ENCODE measurements at places on chromosomes 6 and 20.

DNA sequence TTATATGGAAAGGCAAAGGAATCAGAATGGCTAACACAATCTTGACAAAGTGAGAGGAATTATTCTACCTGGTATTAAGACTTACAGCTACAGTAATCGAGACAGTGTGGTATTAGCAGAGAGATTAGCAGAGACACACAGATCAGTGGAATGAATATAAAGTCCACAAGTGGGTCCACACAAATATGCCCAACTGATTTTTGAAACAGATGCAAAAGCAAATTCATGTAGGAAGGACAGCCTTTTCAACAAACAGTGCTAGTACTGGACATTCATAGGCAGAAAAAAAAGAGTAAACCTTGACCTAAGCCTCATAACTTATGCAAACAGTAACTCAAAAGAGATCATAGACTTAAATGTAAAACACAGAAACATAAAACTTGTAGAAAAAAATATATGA, 22.6 kb downstream of the HACE1 start:
- DNase-seq = no peak

- DNase-seq = no peak
Observed at GRCh38 chr6:169019111-169019510, 234.5 kb downstream of the THBS2 start.

- DNase-seq = no peak
Observed at GRCh38 chr6:143158113-143158581, 97.5 kb downstream of the AIG1 start.

- no peak for DNase-seq
Observed at GRCh38 chr20:41776421-41776820, 158.2 kb upstream of the CHD6 start.

- no peak for DNase-seq
Observed at GRCh38 chr20:2312876-2313275, 17.1 kb downstream of the TGM3 start.

GRCh38 chr6:112036088-112036637, 17.7 kb upstream of the CCN6 start:
- DNase-seq = no peak

DNA sequence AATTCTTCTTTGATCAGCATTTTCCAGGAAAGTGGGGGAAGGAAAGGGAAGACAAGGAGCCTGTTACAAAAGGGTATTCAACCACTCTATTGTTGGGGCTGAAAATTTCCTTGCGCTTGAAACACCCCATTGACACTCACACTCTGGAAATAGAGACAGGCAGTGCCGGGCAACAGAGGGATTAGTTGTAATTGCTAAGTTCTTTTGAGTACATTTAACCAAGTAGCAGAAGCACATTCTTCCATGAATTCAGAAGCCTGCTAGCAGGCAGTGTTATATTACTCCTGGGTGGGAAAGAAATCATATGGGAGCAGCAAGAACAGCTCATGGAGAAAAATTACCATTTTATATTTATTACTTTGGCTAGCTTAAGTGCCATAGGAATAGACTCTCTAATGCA, 745.5 kb downstream of the C6orf118 start:
- peak; percentile 81 for DNase-seq

DNA sequence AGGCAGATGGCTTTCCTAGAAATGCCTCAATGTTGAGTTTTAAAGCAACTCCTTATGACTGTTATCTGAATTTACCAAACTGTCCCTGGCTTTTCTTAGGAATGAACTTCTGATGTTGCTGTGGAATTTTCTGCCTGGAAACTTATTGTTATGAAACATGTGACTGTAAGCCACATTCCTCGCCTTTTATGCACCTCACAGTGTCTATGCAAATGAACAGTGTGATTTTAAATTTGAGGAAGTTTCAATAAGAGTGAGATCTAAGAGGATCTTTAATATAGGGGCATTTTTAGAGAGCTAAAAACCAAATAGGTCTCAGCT, 2.4 kb upstream of the CCR6 start:
- DNase-seq = no peak

GRCh38 chr6:158694913-158695312, 45.1 kb downstream of the SYTL3 start:
- DNase-seq = no peak

DNA sequence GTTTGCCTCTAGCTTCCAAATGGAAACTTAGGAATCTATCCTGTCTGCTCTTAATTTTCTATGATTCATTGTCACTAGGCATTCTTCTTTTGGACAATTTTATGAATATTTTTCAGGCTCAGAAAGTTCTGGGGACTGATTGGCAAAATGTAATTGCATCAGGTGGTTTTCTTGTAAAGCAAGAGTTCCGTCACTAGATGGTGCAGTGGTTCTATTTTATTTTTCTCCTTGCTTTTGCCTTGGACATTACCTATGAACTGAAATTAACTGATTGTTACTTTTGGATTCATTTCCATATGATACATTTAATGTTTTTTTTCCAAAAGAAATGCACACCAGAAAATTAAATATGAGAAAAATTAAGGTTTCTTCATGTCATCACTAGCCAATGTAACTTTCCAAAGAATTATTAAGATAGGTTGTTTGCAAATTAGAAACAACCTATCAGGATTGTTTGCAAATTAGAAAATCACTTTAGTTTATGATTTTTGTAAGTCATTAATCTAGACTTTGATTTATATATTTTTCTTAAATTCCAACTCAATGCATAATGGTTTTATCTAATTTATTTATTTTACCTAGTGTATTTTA, 48.0 kb downstream of the TMEM170B start:
- no peak for DNase-seq

- DNase-seq = no peak
Observed at GRCh38 chr6:32558426-32559057, 28.5 kb upstream of the HLA-DRB5 start.

- DNase-seq = peak; percentile 7
Observed at GRCh38 chr6:51350308-51350904, 531.7 kb downstream of the TFAP2B start.

- no peak for DNase-seq
Observed at GRCh38 chr6:46059608-46060007, 43.9 kb upstream of the CLIC5 start.

DNA sequence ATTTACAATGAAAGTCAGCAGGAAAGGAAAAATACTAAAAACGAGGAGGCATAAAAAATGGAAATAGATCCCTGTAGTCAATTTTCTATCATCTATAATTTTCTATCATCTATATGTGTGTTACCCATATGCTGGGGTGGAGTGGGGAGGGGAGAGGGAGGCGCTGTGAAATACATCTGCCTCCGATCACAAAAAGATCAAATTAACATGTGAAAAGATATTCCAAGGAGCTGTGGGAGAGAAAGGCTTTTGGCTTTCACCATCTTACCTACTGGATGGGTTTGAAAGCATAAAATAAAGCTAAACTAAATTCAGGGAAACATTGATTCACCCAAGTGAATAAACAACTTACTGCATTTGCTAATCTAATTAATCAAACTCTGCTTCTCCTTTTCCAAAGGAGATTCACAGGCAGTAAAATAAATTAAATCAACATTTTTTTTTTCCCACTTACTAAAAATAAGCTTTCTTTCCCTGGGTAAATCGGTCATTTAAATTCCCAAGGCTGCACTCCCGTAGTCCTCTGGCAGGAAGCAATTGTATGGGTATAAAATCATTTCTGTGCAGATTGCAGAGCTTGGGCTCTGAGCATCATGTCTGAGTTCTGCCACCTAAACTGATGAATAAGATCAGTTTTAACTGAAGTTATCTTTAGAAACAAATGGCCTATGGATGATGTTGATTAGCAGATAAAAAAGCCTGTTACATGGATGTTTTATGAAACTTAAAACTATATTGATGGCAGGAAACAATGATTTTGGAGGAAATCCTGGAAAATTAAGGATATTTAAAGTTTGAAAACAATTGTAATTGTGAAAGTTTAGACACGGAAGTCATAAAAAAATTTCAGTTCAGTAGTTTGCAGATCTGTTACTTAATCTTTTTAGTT, 147.9 kb downstream of the SOX4 start:
- no peak for DNase-seq

- DNase-seq = no peak
Observed at GRCh38 chr6:34229877-34230276, 6.8 kb upstream of the HMGA1 start.

DNA sequence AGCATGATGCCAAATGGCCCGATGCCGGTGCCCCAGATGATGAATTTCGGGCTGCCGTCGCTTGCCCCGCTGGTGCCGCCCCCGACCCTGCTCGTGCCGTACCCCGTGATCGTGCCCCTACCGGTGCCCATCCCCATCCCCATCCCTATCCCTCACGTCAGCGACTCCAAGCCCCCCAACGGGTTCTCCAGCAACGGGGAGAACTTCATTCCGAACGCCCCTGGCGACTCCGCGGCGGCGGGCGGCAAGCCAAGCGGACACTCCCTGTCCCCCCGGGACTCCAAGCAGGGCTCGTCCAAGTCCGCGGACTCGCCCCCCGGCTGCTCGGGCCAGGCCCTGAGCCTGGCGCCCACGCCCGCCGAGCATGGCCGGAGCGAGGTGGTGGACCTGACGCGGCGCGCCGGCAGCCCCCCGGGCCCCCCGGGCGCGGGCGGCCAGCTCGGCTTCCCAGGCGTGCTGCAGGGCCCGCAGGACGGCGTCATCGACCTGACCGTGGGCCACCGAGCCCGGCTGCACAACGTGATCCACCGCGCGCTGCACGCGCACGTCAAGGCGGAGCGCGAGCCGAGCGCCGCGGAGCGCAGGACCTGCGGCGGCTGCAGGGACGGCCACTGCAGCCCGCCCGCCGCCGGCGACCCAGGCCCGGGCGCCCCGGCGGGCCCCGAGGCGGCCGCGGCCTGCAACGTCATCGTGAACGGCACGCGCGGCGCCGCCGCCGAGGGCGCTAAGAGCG, 144.6 kb downstream of the SOBP start:
- DNase-seq = no peak

GRCh38 chr6:31576897-31577578, 1.7 kb downstream of the TNF start:
- DNase-seq = no peak

DNA sequence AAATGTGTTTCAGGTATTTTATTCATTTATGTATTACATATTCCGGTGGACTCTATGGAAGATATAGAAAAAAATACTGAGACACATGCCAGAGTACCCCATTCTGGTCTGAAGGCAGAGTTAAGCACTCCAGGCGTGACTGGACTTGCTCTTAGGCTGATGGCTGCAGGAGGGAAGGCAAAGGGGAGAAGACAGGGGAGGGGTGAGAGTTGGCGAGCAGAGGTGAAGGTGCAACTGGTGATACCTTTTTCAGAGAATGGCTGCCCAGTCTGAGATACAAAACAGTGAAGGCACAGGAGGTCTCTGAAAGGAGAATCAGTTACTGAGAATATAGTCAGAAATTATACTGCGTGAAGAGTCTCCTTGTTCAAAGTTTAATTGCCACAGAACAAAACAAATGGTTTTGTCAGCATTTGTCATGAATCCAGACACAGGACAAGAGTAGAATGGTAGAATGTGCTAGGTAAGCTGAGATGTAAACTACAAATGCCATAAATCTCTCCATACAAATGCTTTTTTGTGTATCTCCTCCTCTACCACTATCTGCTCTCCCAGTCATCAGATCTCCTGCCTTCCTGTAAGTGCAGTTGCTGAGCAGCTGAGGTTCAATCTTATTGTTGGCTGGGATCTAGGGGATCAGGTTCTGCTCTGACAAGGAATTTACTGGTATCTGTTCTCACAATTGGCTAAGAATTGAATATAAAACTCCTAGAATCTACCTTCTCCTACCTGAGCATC, 104.2 kb upstream of the DST start:
- no peak for DNase-seq

- peak; percentile 94 for DNase-seq
Observed at GRCh38 chr20:17636523-17637412, 45.3 kb downstream of the RRBP1 start.

DNA sequence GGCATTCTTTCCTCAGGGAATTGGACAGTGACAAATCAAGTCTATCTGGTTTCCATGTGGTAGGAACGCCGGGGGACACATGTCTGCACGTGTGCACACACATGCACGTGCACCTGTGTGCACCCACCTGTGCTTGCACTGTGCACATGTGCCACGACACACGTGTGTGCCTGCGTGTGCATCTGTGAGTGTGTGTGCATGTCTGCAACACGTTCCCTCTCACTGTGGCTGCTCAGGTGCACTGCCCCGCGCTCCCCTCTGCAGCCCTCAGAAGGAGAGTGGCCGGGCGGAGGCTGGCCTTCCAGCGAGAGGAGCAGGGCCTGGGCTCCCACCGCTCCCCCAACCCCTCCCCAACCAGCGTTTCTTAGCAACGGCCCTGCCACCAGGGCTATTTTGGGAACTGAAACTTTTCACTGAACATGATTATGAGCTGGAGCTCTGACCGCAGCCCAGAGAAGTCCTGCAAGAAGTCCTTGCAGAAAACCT, 147.8 kb downstream of the PHACTR3 start:
- DNase-seq = peak; percentile 46

GRCh38 chr20:50924261-50924920, 6.8 kb downstream of the ADNP start:
- DNase-seq = no peak

- DNase-seq = no peak
Observed at GRCh38 chr6:56766139-56766805, 123.6 kb upstream of the DST start.

DNA sequence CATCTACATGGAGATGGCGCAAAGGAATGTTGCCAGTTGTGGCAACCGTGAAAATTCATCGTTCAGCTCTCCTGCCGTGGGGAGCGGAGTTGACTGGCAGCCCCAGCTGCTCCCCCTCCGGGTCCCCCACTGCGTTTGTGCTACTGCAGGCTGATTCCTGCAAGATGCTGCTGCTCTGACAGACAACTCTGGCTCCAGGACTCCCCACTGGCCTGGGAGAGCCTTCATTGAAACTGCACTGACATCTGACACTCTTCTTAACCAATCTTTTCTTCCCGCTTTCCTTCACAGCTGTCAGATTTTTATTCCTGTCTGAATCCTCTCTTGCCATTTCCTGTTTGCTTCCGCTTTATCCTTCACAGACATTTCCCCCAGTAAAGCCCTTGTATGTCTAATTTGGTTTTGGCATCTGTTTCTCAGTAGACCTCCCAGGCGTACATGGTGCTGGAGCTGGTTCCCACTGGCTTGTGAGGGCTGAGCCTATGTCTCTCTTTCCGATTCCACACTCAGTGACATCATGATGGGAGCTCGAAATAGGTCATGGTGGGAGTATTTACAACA, 9.5 kb upstream of the ATRN start:
- DNase-seq = no peak

GRCh38 chr20:23160536-23161243, 74.6 kb upstream of the CD93 start:
- DNase-seq = no peak

DNA sequence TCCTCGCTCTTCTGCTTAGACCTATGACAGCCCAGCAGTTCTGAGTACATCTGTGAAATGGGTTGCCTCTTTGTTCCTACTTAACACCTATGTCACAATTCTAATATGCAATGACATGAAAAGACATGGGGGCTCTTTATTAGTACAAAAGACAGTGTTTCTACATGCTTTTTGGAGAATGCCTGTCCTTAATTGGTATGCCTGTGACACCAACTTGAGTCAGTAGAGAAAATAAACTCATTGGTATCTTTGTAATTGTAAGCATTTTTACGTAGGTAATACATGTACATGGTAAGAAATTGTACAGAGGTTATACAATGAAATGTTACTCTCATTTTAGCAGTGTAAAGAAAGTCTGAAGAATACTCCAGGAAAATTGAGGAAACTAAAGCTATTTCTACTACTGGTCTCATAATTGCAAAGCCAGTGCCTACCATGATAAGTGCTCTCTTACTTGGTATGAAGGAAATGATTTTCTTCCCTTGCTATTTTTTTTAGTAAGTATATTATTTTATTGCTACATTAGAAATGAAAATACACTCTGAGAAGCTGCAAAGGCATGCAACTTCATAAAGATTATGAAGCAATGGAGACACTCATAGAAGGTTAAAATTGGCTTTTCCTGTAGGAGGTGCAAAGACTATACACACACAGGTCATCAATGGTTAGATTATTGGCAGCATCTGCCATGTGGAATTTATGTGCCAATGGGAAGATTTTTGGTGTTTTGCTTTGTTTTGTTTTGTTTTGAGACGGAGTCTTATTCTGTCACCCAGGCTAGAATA, 4.9 kb upstream of the EEF1A1 start:
- DNase-seq = no peak

Measured in globus pallidus (tissue), 1 donor.